ENCODE measurements at places on chromosomes 6 and 20.

- no peak overlapping the region for H3K27ac ChIP-seq
- no peaks in the 10 kb centered on the region for H3K36me3 ChIP-seq
- DNase-seq: no peak
- H3K4me1 ChIP-seq: peaks cover 4% of the 10 kb centered on the region
Observed at GRCh38 chr6:31465185-31465536, 32.8 kb upstream of the MICB start.

GRCh38 chr20:16147916-16148315, 425.3 kb downstream of the KIF16B start:
- H3K36me3 ChIP-seq: no peaks in the 10 kb centered on the region
- no peak for DNase-seq
- no peak overlapping the region for H3K27ac ChIP-seq
- no peaks in the 10 kb centered on the region for H3K27me3 ChIP-seq
- no peak overlapping the region for H3K4me3 ChIP-seq

GRCh38 chr6:52227495-52227894, 16.8 kb downstream of the IL17F start:
- H3K27me3 ChIP-seq: no peaks in the 10 kb centered on the region
- no peaks in the 10 kb centered on the region for H3K36me3 ChIP-seq
- no peak overlapping the region for H3K27ac ChIP-seq
- no peak overlapping the region for H3K4me3 ChIP-seq
- DNase-seq: no peak

DNA sequence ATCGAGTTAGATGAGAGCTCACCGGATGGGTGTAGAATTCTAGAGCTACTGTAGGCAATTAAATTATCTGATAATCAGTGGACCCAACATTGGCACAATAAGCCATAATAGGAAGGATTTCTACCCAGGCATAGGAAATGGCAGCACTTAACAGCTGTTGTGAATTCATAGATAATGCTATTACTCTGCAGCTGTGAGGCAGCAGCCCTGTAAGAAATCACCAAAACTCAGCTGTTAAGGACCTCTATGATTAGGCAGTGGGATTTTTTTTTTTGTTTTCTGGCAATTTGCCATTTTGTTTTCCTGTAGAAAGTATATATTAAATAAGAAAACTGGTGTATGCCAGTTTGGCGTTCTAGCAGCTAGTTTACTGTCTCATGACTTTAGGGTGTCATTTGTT, 609.1 kb upstream of the SLC35B3 start:
- DNase-seq: no peak
- H3K4me1 ChIP-seq: no peaks in the 10 kb centered on the region
- no peak overlapping the region for H3K4me3 ChIP-seq
- no peaks in the 10 kb centered on the region for H3K27me3 ChIP-seq

DNA sequence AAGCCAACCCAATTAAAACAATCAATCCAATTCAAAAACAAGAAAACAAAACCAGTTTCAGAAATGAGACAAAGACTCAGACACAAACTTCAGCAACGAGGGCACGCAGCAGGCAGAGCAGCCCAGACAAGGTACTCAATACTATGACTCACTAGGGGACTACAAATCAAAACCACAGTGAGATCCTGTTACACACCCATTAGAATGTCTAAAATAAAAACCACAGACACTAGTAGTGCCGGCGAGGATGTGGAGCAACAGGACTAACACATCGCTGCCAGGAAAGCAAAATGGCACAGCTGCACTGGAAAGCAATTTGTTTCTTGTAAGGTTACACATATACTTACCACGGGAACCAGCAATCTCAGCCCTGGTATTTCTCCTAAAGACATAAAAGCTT, 28.4 kb upstream of the MAS1L start:
- no peaks in the 10 kb centered on the region for H3K4me1 ChIP-seq
- H3K36me3 ChIP-seq: no peaks in the 10 kb centered on the region
- no peak for DNase-seq
- no peak overlapping the region for H3K27ac ChIP-seq
- H3K27me3 ChIP-seq: no peaks in the 10 kb centered on the region
- no peak overlapping the region for H3K4me3 ChIP-seq

GRCh38 chr6:130377915-130378314, 12.1 kb downstream of the TMEM200A start:
- no peaks in the 10 kb centered on the region for H3K36me3 ChIP-seq
- H3K4me3 ChIP-seq: no peak overlapping the region
- no peaks in the 10 kb centered on the region for H3K27me3 ChIP-seq
- no peaks in the 10 kb centered on the region for H3K4me1 ChIP-seq
- H3K27ac ChIP-seq: no peak overlapping the region

DNA sequence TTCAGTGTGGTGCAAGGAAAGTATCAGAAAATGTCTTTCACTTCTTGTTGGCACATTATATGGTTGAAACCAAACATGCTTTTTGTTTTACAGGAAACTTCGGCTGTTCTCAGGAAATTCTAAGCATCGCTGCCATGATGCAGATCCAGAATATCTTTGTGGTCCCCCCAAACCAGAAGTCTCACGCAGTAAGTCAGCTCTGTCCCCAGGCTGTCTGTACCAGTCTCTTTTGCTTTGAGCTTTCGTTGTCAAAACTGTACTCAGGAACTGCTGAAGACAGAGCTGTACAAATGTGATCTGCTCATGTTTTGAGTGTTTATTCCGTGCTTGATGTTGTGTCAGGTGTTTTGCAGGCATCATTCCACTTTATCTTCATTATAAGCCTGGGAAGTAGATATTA, 59.6 kb downstream of the DHX35 start:
- no peaks in the 10 kb centered on the region for H3K27me3 ChIP-seq
- peaks cover 37% of the 10 kb centered on the region for H3K36me3 ChIP-seq
- no peak overlapping the region for H3K4me3 ChIP-seq
- no peak overlapping the region for H3K27ac ChIP-seq

GRCh38 chr6:11298651-11299420, 66.4 kb upstream of the NEDD9 start:
- H3K27ac ChIP-seq: no peak overlapping the region
- H3K27me3 ChIP-seq: no peaks in the 10 kb centered on the region

- no peaks in the 10 kb centered on the region for H3K27me3 ChIP-seq
- no peak overlapping the region for H3K27ac ChIP-seq
- no peaks in the 10 kb centered on the region for H3K36me3 ChIP-seq
- no peak for DNase-seq
Observed at GRCh38 chr6:111074311-111074710, 13.0 kb upstream of the SLC16A10 start.

DNA sequence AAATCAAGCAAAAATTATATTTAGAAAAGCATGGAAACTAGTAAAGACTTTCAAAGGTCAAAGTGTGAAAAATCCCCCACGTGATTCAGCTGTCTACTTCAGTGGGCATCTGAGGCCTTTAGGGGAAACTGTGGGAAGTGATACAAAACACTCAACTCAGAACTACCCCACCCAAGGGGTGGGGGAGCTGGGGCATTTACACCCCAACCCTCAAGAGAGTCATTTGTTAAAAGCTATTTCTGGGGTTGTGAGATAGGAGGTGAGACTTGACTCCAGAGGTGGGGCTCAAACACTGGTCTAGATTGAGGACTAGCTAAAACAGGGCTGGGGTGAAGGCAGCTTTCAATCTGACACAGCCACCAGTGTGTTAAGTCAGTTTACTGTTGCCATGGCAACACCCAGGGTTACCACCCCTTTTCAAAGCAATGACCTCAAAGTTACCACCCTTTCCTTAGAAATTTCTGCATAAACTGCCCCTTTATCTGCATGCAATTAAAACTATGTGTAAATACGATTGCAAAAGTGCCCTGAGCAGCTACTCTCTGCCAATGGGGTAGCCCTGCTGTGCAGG, 9.9 kb upstream of the GTSF1L start:
- no peaks in the 10 kb centered on the region for H3K27me3 ChIP-seq
- no peak overlapping the region for H3K27ac ChIP-seq
- H3K4me3 ChIP-seq: no peak overlapping the region
- H3K36me3 ChIP-seq: no peaks in the 10 kb centered on the region
- no peak for DNase-seq
